ENCODE measurements at places on chromosomes 2 and 18.

DNA sequence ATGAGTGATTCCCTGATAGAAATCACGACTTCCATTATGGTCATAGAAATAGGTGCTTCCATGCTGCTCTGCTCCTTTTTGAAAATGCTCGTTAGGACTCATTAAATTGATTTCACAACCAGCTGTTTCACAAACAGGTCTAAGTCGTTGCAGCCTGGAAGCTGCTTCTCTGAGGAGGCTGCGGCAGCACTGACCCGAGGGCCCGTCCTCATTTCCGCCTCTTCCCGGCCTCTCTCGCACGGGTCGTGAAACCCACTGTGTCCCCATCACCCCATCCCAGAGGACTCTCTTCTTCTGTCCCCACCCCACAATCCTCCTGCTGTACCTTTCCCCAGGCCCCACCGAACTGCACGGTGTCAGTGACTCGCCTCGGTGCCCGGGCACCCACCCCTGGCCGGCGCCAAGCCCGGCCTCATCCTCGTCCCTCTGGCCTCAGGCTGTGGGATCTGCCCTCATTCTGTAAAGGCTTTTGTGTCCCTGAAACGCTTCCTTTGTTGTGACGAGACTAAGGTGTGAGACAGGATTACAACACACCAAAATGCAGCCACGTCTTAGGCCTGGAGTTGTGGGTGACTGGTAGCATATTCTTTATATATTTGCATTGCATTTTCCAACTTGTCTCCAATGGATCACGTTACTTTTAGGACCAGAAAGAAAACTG lies 112.7 kb upstream of the CTDP1 start:
- DNase-seq, result no peak

DNA sequence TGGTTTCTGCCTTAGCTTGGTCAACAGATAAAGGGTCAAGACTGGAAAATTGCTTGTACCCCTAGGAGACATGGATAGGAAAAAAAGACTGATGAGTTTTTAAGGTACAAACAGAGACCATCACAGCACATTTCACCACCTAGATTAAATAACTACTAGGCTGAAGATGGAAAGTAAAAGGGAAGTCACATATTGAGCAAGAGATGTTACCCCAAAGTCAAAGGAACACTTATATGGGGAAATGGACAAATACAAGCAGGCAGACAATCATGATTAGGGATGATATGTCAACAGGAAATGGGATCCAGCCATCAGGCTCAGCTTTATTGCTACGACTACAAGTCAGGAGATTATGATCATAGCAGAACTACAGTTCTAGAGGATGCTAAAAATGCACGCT lies 1643.1 kb upstream of the CELF4 start:
- no peak for DNase-seq

GRCh38 chr2:205848601-205849000 lies 166.3 kb downstream of the NRP2 start:
- no peak for DNase-seq

- no peak for DNase-seq
Observed at GRCh38 chr18:23526501-23527063, 23.3 kb downstream of the RMC1 start.

GRCh38 chr2:157856187-157856515 lies 20.0 kb downstream of the ACVR1 start:
- no peak for DNase-seq

Measured in NCI-H510A (cell line).